Mucosa of gallbladder (tissue), 1 donor: ENCODE measurements at places on chromosomes 1 and 21. TPM values are rescaled to one million over a fixed set of nuclear protein-coding genes. Genes with fewer than 3 reads are reported as not detected.

Gene PMVK
- 33.0 TPM for total RNA-seq

DNA sequence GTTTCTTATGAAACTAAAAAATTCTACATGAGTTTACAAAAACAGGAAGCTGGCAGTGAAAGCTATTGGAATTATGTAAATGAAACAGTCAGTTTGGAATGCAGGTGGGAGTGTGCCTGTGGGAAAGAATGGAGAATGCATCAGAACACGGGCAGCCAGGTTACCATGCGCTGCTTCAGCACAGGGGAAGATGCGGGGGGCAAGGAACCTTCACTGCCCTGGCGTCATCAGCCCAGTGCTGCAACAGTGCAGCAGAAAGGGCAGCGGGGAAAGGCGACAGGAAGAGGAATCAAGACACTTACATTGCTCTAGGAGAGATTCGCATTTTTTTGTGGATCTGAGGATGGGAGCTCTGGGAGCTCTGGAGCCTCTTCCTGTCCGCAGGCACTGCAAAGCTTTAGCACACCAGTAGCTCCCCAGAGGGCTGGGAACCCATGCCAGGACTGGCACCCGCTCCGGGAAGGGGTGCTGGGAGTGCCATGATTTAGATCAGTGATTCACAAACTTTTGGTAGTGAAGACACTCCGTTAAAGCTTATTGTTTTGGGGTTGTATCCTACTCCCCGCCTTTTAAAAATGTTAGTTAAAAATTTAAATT is 64.1 kb upstream of the WDR26 start:
- no peak for DNase-seq

GRCh38 chr1:220410611-220411010 is 117.3 kb upstream of the MARK1 start:
- DNase-seq: no peak

Gene EFHD2
- 108 TPM for total RNA-seq

Gene NKAIN1
- 0.14 TPM for total RNA-seq

Gene FCRL4
- total RNA-seq: not detected

DNA sequence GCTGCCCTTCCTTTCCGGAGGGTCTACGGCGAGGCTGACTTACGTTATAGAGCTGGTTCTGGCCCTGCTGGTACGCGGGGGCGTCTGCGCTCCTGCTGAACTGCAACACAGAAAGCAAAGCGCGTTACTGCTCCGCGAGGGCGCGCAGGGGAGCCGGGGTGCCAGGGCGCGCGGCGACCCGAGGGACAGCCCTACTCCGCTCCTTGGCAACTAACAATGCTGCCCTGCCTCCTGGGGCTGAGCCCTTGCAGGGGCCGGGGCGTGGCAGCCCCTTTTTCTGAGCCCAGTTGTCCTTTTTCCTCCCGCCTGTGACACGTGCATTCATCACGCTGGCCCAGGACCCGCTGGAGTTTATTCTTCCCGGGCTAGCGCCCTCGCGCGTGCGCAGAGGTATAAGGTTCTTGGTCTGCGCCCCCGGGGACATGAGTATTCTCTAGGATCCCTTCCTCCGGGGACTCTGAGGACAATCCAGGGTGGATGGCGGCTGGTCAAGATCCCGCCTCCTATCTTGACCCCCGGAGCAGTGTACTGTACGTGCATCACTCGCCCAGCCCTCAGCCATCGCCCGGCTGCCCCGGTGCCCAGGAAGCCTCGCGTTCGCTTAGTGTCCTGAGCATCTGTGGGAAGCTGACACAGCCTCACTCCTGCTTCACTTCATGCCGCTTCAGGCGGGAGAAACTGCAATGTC is 78.9 kb downstream of the CD247 start:
- DNase-seq: peak; percentile 20

DNA sequence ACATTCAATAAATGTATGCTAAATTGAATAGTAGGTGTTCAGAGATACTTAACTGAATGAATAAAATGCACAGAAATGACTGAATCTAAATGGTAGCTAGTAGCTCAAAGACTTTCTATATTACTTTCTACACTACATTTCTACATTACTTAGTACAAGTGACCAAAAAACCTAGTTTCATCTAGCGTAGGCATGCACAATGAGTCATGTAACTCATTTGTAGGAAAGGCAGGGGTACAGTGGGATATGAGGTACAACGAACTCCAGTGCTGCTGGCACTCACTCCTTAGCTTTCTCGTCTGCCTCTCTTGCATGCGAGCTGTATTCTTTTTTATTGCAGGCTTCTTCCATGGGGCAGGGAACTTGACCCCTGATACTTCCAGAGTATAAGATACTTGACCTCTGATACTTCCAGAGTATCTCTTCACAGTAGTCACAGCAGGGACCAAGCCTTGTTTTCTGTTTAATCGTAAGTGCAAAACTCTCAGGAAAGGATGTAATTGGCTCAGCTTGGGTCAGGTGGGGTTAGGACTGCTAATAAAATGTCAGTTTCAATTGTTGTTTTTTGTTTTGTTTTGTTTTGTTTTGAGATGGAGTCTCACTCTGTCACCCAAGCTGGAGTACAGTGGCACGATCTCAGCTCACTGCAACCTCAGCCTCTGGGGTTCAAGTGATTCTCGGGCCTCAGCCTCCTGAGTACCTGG is 4.9 kb upstream of the ATP2B4 start:
- no peak for DNase-seq

DNA sequence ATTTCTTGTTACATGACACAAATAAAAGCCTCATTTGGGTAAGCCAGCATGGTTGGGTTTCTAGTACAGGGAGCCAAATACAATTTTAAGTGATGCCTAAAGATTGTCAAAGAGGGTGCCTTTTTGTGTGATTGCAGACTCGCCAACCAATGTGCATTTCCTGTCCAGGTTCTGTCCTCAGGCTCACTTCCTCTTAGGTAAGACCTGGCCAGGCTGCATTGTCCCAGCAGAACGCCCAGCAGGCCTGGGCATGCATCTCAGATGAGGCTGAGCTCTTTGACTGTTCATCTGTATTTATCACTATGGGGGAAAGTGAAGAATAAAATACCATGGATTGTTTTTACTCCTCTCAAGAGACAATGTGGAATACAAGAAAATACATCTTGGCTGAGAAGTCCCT is 49.7 kb downstream of the KCNC4 start:
- DNase-seq: no peak

Gene AMPD1
- not detected for total RNA-seq

GRCh38 chr1:206705191-206705590 is 20.5 kb downstream of the MAPKAPK2 start:
- DNase-seq: no peak

GRCh38 chr1:70146488-70146887 is 58.9 kb downstream of the LRRC40 start:
- DNase-seq: no peak

GRCh38 chr21:41133874-41134522 is 34.0 kb upstream of the BACE2 start:
- no peak for DNase-seq

DNA sequence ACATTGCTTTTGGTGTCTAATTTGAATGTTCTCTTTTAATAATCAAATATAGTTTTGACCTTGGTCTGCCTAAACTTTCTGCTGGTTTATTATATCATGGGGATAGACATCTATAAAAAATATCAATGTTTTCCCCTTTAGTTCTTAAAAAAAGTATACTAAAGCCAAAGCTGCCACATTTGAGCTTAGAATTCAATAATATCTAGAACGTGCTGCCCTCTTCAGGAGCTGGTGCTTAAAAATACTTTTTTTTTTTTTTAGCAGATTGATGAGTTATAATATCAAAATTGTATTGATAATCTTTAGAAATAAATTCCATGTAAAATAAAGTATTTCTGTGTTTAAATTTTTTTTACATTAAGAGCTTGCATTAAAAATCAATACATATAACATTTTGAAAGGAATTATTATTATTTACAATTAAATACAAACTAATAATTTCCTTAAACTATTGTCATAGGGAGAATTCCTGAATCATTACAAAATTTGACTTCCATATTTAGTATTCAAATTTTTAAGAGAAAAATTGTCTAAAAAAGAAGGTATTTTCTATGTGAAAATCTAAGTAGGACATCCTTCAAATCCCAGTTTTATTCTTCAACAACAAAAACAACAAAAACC is 40.1 kb upstream of the ADGRL2 start:
- no peak for DNase-seq

Gene TMEM201
- total RNA-seq: 8.8 TPM

DNA sequence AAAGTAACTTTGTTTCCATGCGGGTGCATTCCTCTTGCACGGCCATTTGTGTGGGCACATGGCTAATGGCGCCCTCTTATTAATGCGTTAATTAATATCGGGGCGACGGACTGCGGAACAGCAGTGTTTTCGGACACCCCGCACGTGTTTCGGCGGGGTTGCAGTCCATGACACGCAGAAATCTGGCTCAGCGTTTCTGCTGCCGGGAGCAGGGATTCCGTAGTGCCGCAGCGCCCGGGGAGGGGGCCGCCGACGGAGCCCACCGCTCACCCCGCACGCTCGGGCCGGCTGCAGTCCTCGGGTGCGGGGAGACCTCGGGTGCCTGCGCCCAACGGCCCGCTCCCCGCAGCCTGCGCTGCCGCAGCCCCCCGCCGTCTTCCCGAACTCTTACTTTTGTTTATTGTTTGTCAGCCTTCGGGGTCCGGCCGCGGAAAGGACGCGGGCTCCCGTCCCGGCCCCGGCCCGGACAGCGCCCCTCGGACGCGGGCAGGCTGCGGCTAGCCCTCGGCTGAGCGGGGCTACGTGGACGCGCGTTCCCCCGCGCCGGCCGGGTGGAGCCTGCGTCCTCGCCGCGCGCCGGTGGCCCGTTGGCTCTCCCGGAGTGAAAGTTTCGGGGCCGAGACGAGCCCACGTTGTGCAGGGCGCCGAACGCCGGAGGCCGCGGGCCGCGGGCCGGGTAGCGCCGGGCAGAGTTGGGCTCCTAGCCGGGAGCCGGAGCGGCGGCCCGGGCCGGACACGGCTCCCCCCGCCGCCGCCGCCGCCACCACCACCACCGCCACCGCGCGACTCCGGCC is 849 bp downstream of the NFIA start:
- DNase-seq: no peak

- DNase-seq: no peak
These were observed 75.0 kb downstream of the SSBP3 start for GRCh38 chr1:54331091-54331772.
